ENCODE measurements at places on chromosomes 16 and 17. TPM values are rescaled to one million over a fixed set of nuclear protein-coding genes. Genes with fewer than 3 reads are reported as not detected.

Gene TTYH2
- polyA plus RNA-seq, result 0.23 TPM

Gene IGFBP4
- 28.5 TPM for polyA plus RNA-seq

Gene GPR142
- polyA plus RNA-seq, result not detected

Gene EPN3
- 101 TPM for polyA plus RNA-seq

Gene SLC2A4
- polyA plus RNA-seq, result 0.02 TPM

Gene CFDP1
- polyA plus RNA-seq, result 18.1 TPM

Gene CCL17
- not detected for polyA plus RNA-seq

Gene TRIM37
- 15.1 TPM for polyA plus RNA-seq

Gene TP53TG3
- not detected for polyA plus RNA-seq

Gene RAB11FIP3
- 7.3 TPM for polyA plus RNA-seq

Gene ATP2C2
- not detected for polyA plus RNA-seq

Gene ACTG1
- 8,707 TPM for polyA plus RNA-seq

Gene TERB1
- 0.05 TPM for polyA plus RNA-seq

Gene ZNF821
- polyA plus RNA-seq, result 3.0 TPM

Gene DBNDD1
- polyA plus RNA-seq, result 3.9 TPM

Gene ZNF213
- polyA plus RNA-seq, result 0.78 TPM

Gene CFAP52
- not detected for polyA plus RNA-seq
